ENCODE measurements at places on chromosomes 5 and 9. TPM values are rescaled to one million over a fixed set of nuclear protein-coding genes. Genes with fewer than 3 reads are reported as not detected.

SLC25A25 gene
- total RNA-seq, result 13.8 TPM

FGD3 gene
- total RNA-seq, result 188 TPM

- H3K4me1 ChIP-seq, result no peaks in the 10 kb centered on the region
- H3K27me3 ChIP-seq, result peaks cover 2% of the 10 kb centered on the region
- H3K36me3 ChIP-seq, result no peaks in the 10 kb centered on the region
- H3K27ac ChIP-seq, result no peak overlapping the region
- DNase-seq, result no peak
These were observed 5.7 kb upstream of the SYK start for GRCh38 chr9:90795871-90796317.

DNA sequence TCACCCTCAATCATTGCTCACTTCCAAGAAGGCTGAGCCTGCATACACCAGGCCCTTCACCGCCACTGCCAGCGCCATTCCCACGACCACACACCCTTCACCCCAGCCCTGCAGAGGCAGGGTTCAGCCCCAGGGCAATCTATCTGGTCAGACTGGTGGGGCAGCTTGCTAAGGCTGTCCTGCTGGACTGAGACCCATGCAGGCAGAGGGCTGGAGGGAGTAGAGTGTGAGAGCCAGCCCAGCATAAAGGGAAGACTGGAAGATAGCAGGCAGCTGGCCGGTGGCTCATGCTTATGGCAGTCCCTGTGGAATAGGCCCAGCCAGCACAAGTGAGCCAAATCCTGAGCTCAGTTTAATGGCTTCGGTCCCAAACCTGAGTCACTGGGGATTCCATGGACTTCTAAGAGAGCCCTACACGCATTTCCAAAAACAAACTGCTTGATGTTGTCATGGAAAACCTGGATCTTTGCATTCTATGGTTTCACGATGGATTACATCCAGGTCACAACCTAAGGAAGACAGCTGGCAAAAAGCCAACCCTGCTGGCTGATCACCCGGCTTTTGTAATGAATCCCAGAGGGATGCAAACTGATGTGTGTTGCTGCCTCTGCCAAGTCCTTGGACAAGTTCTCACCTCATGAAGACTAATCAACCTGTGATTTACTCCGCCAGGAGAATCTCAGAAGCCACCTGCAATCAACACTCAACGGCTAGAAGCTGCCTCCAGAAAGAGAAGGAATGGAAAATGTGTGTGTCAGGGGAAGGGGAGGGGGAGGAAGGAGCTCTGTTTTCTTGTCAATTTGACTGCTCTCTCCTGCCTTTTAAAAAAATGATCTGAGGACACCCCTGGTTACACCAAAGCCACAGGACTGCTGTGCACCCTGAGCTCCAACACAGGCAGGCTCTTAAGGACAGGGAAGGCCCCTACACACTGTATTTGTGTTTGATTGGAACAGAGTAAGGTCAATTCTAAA is 143.6 kb downstream of the LHFPL2 start:
- H3K27me3 ChIP-seq, result peaks cover 30% of the 10 kb centered on the region
- no peaks in the 10 kb centered on the region for H3K36me3 ChIP-seq
- no peak overlapping the region for H3K4me3 ChIP-seq
- no peak for DNase-seq

GRCh38 chr5:155113888-155114287 is 100.3 kb downstream of the KIF4B start:
- H3K27me3 ChIP-seq, result no peaks in the 10 kb centered on the region
- H3K4me1 ChIP-seq, result no peaks in the 10 kb centered on the region
- DNase-seq, result no peak
- H3K4me3 ChIP-seq, result no peak overlapping the region
- no peaks in the 10 kb centered on the region for H3K36me3 ChIP-seq

DNA sequence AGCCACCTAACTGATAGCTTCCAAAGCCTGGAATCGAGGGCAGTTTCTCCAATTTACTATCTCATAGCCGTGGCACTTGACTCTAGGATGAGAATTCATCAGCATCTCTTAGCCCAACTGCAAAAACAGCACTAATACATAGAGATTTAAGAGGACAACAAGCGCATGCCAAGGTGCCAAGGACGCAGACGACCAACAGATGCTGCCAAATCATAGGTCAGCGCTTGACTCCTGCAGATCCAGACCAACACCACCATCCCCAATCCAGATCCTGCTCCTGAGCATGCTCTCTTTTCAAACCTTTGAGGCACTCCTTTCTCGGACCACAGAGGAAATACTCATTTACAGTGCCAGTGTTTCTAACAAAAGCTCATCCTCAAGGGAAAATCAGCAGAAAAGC is 24.6 kb downstream of the NRG2 start:
- H3K4me3 ChIP-seq, result no peak overlapping the region
- H3K27me3 ChIP-seq, result peaks cover 12% of the 10 kb centered on the region
- H3K4me1 ChIP-seq, result no peaks in the 10 kb centered on the region
- no peaks in the 10 kb centered on the region for H3K36me3 ChIP-seq
- no peak overlapping the region for H3K27ac ChIP-seq
- no peak for DNase-seq

GRCh38 chr5:157610990-157611389 is 35.4 kb upstream of the ADAM19 start:
- no peaks in the 10 kb centered on the region for H3K27me3 ChIP-seq
- peaks cover 38% of the 10 kb centered on the region for H3K4me1 ChIP-seq
- DNase-seq, result no peak

DNA sequence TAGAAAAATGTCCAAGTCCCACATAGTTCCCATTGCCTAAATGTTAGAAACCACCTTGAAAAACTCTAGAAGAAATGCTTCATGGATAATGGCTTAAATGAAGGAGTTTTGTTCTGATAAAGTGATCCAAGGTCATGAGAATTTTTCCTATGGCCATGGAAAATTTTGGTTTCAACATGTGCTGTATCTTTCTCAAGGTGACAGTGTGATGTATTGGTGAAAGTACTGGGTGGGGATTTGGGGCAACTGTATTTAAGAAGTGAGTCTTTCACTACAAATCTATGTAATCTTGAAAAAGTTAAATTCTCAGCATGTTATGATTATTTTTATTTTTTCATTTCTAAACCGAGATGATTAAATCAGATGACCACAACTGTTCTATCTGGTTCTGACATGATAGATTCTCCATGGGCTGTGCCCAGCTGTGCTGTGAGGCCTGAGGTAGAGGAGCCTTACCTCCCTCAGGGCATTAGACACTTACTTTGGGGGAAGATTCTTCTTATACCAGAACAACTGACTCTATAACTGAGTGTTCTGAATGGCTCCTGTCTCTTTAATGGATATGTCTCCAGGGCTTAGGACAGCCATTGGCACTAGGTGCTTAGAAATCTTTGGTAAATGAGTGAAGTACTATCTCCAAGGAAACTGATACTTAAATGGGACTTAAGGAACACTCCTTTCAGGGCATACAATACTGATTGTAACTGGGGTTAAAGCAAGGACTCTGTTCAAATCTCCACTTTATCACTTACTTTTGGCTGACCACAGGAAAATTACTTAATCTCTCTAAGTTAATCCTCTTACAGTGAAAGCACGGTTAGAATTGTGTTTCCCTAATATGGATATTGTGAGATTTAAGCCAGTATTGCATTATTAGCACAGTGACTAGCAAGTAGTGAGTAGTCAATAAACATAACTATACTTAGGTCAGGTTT is 397.4 kb upstream of the MEF2C start:
- no peaks in the 10 kb centered on the region for H3K36me3 ChIP-seq
- DNase-seq, result no peak
- no peak overlapping the region for H3K27ac ChIP-seq
- H3K4me1 ChIP-seq, result no peaks in the 10 kb centered on the region

SPATA31A1 gene
- total RNA-seq, result not detected

GRCh38 chr5:172873513-172873912 is 39.5 kb downstream of the ERGIC1 start:
- no peaks in the 10 kb centered on the region for H3K27me3 ChIP-seq
- H3K36me3 ChIP-seq, result peaks cover 2% of the 10 kb centered on the region
- no peak overlapping the region for H3K27ac ChIP-seq

ARL10 gene
- 4.8 TPM for total RNA-seq

DNA sequence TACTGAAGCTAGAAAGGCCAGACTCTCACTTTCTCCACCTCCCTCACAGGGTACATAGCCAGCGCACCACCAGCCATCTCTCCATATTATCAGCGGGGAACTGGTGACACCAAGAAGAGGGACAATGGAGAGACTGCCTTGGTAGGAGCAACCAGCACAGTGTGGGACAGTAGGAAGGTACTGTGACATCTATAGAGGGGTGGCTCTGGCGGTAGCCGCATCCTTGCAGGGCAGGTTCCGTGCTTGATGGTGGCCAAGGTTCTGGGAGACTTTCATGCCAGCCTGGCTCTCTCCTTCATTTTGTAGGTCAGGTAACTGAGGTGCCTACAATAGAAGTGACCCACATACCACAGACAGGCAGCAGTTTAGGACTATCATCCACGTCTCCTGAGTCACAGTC is 65.5 kb upstream of the SMIM23 start:
- no peak for DNase-seq
- H3K27ac ChIP-seq, result no peak overlapping the region
- H3K36me3 ChIP-seq, result no peaks in the 10 kb centered on the region
- no peak overlapping the region for H3K4me3 ChIP-seq

- no peaks in the 10 kb centered on the region for H3K4me1 ChIP-seq
- no peak overlapping the region for H3K4me3 ChIP-seq
- H3K27ac ChIP-seq, result no peak overlapping the region
- no peaks in the 10 kb centered on the region for H3K36me3 ChIP-seq
These were observed 271.0 kb upstream of the MPDZ start for GRCh38 chr9:13550519-13550918.

DNA sequence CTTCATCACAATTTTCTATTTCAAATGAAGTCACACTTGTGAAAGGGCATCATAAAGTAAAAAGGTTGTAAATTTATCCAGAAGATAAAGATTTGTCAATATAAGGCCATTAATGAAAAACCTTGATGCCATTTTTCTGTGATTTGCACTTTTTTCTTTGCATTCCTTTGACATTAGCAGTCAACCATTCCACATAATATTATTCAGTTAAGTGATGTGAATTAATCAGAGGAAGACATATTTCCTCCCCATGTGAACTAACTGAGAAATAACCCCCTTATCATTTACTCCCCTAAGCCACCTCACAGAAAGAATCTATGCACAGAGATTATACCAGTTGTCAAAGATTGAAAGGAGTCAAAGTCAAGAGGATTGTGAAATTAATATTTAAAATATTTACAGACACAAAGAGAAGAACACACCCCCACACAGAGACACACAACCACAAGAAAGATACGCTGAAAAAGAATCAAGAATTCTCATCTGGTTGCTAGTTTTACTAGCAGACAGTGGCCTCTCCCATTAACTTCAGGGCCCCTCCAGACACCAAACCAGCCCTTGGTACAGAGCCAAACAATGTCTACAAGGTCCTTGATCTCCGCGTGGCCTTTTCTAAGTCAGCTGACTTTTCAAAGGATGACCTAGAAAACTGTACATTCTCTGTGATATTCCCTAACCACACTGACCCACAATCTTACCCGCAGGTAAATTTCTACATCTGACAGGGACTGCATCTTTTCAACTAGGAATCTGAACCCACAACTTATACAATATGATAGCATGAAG is 29.5 kb downstream of the GNAQ start:
- H3K4me3 ChIP-seq, result no peak overlapping the region
- H3K36me3 ChIP-seq, result peaks cover 7% of the 10 kb centered on the region
- no peak for DNase-seq
- peaks cover 9% of the 10 kb centered on the region for H3K4me1 ChIP-seq

GRCh38 chr9:86763791-86764190 is 183.5 kb downstream of the GAS1 start:
- no peaks in the 10 kb centered on the region for H3K4me1 ChIP-seq
- H3K4me3 ChIP-seq, result no peak overlapping the region
- DNase-seq, result no peak
- no peak overlapping the region for H3K27ac ChIP-seq
- H3K27me3 ChIP-seq, result no peaks in the 10 kb centered on the region
